Stimulated activated CD4-positive, alpha-beta T cell treated with anti-CD3 and anti-CD28 coated beads, Interleukin-4, amount 100 ng/mL, for 4 hours (primary cell): ENCODE measurements at places on chromosomes 2 and 18.

DNA sequence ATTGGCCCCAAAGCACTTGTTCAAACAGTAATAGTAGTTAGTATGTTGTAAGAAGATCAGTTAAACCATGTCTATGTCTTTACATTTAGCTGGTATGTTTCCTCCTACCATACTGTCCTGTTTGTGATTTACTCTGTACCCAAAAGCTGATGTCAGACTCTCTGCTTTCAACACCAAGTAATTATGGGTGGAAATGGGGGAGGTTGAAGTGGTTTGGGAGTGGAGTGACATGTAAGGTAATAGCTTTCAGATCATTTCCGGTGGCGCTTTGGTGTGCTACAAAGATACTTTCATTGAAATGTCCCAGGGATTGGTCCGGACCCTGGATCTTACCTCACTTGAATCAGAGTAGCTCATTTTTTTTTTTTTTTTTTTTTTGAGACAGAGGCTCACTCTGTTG lies 39.7 kb upstream of the TGIF1 start:
- DNase-seq = no peak

GRCh38 chr2:140639628-140640027 lies 1491.2 kb downstream of the LRP1B start:
- DNase-seq = no peak

- DNase-seq = no peak
These were observed 229.9 kb upstream of the CRIM1 start for GRCh38 chr2:36125702-36126101.

DNA sequence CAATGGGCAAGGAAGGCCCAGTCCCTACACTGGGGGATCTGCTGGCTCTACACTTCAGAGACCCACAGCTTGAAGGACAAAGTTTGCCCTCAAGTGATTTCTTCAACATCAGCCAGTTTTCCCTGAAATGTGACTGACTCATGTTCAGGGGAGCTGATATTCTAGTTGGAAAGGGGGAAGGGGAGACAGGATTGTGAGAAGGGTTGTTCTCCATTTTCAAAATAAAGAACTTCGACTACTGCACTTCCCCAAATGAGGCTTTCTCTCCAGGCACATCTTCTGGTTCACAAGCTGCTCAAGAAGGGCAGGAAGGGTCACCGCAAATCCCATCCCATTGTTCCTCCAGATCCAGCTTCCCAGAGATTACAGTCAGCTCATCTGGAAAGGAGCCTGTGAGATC lies 117.6 kb downstream of the BCL2L11 start:
- DNase-seq = no peak

DNA sequence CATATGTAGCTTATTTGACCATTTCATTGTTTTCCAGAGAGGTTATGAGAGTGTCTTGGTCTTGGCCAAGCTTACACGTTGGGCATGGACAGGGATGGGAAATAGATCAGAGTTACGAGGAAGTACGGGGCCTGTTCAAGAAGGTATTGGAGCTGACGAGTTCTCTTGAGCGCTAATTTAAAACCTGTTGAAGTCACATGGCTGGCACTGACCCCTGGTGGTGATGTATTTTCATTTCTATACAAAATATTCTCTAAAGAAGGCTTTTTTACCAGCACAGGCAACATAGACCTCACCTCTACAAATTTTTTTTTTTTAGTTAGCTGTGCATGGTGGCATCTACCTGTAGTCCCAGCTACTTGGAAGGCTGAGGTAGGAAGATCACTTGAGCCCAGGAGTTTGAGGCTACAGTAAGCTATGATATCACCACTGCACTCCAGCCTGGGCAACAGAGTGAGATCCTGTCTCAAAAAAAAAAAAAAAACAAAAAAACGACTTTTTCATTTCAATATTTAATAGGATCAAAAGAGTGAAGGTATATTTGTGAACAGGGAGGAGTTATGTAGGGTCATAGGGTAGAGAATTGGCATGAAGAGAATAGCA lies 19.6 kb downstream of the UGP2 start:
- peak; percentile 40 for DNase-seq

GRCh38 chr2:71679491-71679890 lies 226.1 kb downstream of the DYSF start:
- no peak for DNase-seq

DNA sequence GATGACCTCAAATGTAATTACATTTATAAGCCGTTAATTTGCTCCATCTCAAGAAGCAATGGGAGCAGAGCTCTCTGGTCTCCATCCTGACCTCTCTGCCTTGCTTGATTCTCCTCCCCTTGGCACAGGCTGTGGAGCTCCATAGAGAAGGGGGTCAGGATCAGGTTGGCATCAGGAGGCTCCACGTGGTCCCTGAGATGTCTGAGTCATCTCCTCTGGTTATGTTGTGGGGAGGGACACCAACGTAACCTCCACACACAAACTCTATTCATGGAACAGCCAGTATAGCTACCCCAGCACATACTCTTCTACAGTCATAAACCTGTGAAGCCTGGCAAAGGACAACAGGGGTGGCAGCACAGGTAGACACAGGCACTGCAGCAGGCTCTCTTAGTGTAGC lies 29.0 kb downstream of the TRABD2A start:
- DNase-seq = no peak
